ENCODE measurements at places on chromosomes 2 and 18. TPM values are rescaled to one million over a fixed set of nuclear protein-coding genes. Genes with fewer than 3 reads are reported as not detected.
A peak's percentile ranks its signal among the peaks of the same experiment; 100 is the strongest.

Gene CAVIN2
- 7.8 TPM for polyA plus RNA-seq

GRCh38 chr2:229775614-229776313 lies 61.4 kb upstream of the DNER start:
- DNase-seq, result no peak

Gene LYPD1
- polyA plus RNA-seq, result 8.0 TPM

GRCh38 chr2:30233271-30234009 lies 2.1 kb downstream of the LBH start:
- no peak for DNase-seq

- DNase-seq, result no peak
These were observed 5.1 kb downstream of the MEIS1 start for GRCh38 chr2:66439812-66440542.

DNA sequence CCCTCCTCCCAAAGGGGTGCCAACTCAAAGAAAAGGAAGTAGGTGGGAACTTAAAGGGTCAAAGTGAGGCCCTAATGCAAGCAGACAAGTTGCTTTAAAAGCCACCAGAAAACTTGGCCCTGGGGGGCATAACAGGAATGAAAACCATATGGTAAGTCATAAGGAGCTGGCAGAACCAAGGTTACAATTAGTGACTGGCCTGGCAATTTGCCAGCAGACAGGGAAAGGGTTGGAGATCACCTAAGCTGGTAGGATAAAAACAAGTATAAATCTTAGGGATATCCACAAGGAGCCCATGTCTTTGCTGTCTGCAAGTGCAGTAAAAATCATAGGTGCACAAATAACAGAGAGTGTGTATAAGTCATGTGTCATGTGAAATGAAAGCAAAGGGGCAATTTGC lies 256.7 kb upstream of the LRRTM4 start:
- DNase-seq, result peak; percentile 37

- DNase-seq, result no peak
These were observed 26.3 kb upstream of the CRIM1 start for GRCh38 chr2:36329251-36329650.

- no peak for DNase-seq
These were observed 75.7 kb downstream of the WDR7 start for GRCh38 chr18:56726906-56727305.

Gene BOK
- 76.1 TPM for polyA plus RNA-seq

Gene AKAIN1
- not detected for polyA plus RNA-seq

DNA sequence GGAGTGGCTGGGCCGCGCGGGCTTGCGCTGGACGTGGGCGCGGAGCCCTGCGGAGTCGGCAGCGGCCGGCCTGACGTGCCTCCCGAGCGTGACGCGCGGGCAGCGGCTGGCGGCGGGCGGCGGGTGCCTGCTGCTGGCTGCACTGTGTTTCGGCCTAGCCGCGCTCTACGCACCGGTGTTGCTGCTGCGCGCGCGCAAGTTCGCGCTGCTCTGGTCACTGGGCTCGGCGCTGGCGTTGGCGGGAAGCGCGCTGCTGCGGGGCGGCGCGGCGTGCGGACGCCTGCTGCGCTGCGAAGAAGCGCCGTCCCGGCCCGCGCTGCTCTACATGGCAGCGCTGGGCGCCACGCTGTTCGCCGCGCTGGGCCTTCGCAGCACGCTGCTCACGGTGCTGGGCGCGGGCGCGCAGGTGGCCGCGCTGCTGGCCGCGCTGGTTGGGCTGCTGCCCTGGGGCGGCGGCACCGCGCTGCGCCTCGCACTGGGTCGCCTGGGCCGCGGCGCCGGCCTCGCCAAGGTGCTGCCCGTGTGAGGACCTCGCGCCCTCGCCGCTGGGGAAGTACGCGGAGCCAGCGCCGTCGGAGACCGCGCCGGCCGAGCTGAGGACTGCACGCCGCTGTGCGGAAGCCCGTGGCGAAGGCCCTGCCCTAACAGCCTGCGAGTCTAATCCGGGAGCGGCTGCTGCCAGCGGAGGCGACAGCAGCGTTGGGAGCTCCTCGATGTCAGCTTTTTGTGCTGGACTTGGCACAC lies 526 bp downstream of the SFT2D3 start:
- peak; percentile 73 for DNase-seq

Gene GKN2
- polyA plus RNA-seq, result not detected

Gene M1AP
- 0.19 TPM for polyA plus RNA-seq

GRCh38 chr18:78794071-78794430 lies 185.6 kb upstream of the SALL3 start:
- DNase-seq, result no peak

GRCh38 chr2:207224791-207225482 lies 59.2 kb upstream of the KLF7 start:
- DNase-seq, result peak; percentile 62

DNA sequence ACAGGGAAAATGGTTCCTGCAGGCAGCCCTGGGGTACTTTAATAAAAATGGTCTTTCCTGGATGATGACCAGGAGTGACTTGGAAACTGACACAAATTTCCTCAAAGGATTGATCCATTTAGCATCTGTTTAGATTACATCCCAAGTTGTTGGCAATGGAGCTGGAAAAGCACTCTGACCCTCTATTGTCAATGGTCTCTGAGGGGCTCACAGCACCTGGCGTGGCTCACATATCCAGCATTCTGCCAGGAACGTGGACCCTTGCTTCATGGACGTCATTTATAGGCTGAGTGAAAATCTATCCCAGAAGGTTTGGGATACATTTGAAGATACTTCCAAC lies 43.8 kb downstream of the SERTAD2 start:
- DNase-seq, result no peak

GRCh38 chr2:204223046-204223445 lies 286.5 kb downstream of the ICOS start:
- no peak for DNase-seq

Gene RNF25
- polyA plus RNA-seq, result 34.0 TPM

- DNase-seq, result peak; percentile 65
These were observed 41.4 kb downstream of the HS1BP3 start for GRCh38 chr2:20609349-20609994.

Gene CCDC68
- 0.19 TPM for polyA plus RNA-seq

GRCh38 chr2:32422133-32422532 lies 65.3 kb downstream of the BIRC6 start:
- no peak for DNase-seq

GRCh38 chr2:9300829-9301453 lies 94.3 kb downstream of the ASAP2 start:
- DNase-seq, result peak; percentile 39

- DNase-seq, result peak; percentile 59
These were observed 175.6 kb downstream of the MC4R start for GRCh38 chr18:60196836-60197606.

Gene UPP2
- polyA plus RNA-seq, result 0.24 TPM

All from brain (organoid and tissue), 16 donors.